Stimulated activated naive CD4-positive, alpha-beta T cell (primary cell): ENCODE measurements at places on chromosomes 13 and 19.

- DNase-seq: peak; percentile 28
Measured at GRCh38 chr13:50126993-50127725, 111.9 kb downstream of the KCNRG start.

GRCh38 chr19:18634612-18635297, 2.1 kb upstream of the KLHL26 start:
- no peak for DNase-seq

DNA sequence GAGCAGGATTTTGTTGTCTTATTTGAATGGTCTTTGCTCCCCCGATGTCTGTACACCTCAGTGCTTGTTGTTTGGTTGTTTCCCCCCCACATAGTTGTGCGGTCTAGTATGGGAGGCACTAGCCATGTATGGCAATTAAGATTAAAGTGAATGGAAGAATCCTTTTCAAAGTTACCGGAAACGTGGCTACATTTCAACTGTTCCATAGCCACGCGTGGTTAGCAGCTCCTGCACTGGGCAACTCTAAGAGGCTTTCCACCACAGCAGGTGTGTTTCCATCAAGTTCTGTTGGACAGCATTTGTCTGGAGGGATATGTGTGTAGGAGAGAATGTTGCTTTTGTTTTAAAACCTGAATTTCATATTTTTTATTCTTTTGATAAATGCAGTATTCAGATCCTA, 247.3 kb downstream of the GGACT start:
- no peak for DNase-seq

GRCh38 chr13:79932556-79932955, 408.4 kb downstream of the SPRY2 start:
- no peak for DNase-seq

GRCh38 chr13:50629966-50630365, 213.5 kb downstream of the DLEU7 start:
- no peak for DNase-seq

DNA sequence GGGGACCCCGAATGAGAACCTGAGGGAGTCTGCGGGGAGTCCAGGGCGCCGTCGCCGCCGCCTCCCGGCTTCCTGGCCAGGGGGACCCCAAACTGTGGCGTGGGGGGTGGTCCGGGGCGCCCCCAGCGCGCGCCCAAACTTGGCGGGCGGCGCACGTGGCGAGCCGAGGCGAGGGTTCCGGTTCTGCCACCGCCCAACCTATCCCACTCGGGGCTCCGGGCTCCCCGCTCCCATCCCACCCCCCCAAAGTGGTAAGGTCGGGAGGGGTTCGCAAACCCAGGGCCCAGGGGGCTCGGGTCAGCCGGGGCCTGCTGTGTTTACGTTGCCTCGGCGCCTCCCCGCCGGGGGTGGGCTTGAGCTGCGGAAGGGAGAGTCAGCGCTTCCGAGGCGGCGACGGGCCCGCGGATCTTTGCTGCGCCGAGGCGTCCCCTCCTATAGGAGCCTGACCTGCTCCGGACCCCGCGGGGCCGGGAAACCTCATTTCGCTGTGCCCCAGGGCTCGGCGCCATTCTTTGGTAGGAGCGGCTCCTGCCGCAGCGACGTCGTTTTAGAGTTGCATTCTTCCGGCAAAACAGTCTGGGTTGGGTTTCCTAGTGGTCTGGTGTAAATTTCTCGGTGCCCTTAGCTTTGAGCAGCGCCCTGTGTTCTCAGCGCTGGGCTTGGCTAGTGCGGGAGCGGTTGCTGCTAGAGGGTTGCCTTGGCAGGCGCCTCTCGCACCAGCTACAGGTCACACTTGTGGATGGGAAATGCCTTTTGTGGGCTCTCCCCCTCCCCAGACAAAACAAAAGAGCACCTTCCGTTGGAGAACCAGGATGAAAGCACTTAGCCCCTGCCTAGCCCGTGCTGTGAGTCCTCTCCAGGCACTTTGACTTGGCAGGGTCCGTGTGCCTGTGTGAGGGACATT, 1.2 kb downstream of the DAZAP1 start:
- peak; percentile 59 for DNase-seq
